NCI-H526 treated with DMSO at 0.1 percent for 48 hours (cell line): ENCODE measurements at places on chromosomes 11 and 22.

GRCh38 chr11:65551572-65552387 is 6.4 kb downstream of the LTBP3 start:
- peak; percentile 58 for DNase-seq

- peak; percentile 34 for DNase-seq
Measured at GRCh38 chr11:32231909-32232493, 141.1 kb downstream of the RCN1 start.

DNA sequence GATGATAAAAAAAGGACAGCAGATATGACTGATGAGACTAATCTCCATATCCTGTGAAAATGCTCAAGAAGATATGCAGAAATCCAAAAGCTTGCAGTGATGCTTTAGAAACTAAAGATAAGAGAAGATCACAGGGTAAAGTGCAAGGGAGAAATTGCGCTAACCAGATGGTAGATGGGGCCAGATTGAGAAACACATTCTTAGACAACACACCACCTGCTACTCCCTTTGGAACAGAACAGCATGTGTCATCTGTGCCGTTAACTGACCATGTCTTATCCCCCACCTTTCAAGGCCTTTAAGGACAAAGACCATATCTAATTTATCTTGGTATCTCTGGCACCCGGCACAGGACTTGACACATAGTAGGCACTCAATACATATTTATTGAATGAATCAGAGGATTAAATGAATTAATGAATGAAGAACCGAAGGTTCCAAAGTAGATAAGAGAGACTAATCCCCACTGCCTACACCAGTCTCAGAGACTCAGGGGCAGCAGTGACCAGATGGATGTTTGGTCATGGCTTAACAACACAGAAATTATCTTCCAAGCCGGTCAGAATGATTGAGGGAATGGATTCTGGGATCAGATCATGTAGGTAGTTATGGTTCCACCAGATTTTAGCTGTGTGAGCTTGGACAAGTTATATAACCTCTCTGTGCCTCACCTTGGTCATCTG is 12.3 kb upstream of the P2RY2 start:
- no peak for DNase-seq

GRCh38 chr22:48372390-48372789 is 1455.3 kb downstream of the BRD1 start:
- DNase-seq = no peak

GRCh38 chr11:72908032-72908676 is 93.9 kb downstream of the ATG16L2 start:
- peak; percentile 37 for DNase-seq

- DNase-seq = no peak
Measured at GRCh38 chr11:78470861-78471442, 53.3 kb upstream of the GAB2 start.

- DNase-seq = no peak
Measured at GRCh38 chr22:23237841-23238240, 57.5 kb downstream of the BCR start.

- DNase-seq = no peak
Measured at GRCh38 chr11:123209591-123209990, 14.5 kb upstream of the CLMP start.

- DNase-seq = no peak
Measured at GRCh38 chr11:1496091-1496760, 9.6 kb upstream of the MOB2 start.

DNA sequence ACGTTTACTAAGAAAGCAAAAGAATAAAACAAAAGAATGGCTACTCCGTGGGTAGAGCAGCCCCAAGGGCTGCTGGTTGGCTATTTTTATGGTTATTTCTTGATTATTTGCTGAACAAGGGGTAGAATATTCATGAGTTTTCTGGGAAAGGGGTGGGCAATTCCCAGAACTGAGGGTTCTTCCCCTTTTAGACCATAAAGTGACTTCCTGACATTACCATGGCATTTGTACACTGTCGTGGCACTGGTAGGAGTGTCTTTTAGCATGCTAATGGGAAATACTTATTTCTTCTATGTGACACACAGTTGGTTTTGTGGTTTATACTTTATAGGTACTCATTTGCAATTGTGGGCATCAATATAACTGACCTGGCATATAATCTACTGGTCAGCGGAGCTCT is 56.3 kb downstream of the SLN start:
- DNase-seq = no peak

GRCh38 chr22:38317995-38318715 is 922 bp upstream of the CSNK1E start:
- DNase-seq = peak; percentile 65

DNA sequence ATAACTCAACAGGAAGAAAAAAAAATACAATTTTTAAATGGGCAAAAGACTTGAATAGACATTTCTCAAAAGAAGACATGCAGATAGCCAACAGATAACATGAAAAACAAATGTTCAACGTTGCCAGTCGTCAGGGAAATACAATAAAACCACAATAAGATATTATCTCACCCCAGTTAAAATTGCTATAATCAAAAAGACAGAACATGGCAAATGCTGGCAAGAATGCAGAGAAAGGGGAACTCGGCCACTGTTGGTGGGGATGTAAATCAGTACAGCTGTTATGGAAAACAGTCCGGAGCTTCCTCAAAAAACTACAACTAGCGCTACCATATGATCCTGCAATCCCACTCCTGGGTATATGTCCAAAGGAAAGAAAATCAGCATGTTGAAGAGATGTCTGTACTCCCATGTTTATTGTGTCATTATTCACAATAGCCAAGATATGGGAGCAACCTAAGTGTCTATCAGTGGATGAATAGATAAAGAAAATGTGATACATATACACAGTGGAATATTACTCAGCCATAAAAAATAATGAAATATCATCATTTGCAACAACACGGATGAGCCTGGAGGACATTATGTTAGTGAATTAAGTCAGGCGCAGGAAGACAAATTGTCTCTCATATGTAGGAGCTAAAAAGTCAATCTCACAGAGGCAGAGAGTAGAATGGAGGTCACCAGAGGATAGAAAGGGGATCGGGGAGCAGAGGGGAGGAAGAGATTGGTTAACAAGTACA is 12.2 kb upstream of the CYTH4 start:
- peak; percentile 20 for DNase-seq

GRCh38 chr11:133945087-133945974 is 11.4 kb downstream of the IGSF9B start:
- no peak for DNase-seq

GRCh38 chr11:7524462-7525235 is 10.8 kb downstream of the PPFIBP2 start:
- peak; percentile 71 for DNase-seq

DNA sequence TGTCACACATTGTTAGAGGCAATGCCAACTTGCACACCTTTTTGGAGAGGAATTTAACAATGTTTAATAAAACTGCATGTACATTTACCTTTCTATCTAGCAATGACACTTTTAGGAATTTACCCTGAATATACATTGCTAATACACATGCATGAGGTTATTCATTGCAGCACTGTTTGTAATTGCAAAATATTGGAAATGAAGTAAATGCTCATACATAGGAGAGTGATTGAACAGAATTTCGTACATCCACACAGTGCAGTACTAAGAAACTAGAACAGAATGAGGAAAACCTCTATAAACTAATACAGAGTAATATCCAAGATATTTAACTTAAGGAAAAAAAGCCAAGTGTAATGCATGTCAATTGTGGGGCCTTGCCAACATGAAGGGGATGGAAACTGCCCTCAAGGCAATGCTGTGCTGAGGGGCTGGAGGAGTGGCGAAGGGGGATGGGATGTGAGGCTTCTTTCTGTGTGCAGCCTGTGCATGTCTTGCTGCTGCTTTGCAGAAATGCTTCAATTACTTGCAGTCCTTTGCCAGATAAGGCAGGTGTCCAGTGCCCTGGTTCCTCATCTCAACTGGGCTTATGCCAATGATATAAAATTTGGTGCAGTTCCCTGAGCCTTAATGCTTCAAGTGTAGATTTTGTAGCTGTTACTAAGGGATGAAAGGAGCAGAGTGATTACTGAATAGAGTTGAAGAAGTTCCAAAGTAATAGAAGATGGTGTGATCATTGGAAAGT is 96.1 kb downstream of the GRIA4 start:
- no peak for DNase-seq

DNA sequence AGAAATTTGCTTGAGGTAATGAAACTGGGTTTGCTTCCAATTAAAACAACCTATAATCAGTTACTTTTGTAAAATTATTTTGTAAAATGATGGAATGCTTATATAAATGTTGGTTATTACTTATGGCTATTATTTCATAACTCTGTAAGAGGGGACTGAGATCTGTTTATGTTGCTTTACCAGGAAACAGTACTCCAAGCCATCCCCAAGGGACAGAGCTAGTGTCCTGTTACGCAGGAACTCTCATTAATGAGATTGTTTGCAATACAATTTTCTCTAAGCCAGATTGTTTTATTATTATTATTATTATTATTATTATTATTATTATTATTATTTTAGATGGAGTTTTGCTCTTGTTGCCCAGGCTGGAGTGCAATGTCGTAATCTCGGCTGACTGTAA is 2.3 kb upstream of the NOX4 start:
- no peak for DNase-seq

GRCh38 chr11:1242289-1242688 is 19.4 kb downstream of the MUC5B start:
- no peak for DNase-seq

DNA sequence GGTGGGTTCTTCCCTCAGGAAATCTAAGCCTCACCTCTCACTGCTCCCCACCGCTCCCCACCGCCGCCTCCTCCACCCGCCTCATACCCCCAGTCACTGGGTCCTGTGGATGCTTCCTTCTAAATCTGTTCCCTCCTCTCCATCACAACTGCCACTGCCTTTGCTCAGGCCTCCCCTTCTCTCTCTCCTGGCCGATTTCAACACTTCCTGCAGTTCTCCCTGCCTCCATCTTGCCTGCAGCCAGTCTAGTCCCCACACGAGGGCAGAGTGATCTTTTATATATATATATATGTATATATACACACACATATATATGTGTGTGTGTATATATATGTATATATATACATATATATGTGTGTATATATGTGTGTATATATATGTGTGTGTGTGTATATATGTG is 27.8 kb downstream of the CREB3L1 start:
- DNase-seq = no peak

DNA sequence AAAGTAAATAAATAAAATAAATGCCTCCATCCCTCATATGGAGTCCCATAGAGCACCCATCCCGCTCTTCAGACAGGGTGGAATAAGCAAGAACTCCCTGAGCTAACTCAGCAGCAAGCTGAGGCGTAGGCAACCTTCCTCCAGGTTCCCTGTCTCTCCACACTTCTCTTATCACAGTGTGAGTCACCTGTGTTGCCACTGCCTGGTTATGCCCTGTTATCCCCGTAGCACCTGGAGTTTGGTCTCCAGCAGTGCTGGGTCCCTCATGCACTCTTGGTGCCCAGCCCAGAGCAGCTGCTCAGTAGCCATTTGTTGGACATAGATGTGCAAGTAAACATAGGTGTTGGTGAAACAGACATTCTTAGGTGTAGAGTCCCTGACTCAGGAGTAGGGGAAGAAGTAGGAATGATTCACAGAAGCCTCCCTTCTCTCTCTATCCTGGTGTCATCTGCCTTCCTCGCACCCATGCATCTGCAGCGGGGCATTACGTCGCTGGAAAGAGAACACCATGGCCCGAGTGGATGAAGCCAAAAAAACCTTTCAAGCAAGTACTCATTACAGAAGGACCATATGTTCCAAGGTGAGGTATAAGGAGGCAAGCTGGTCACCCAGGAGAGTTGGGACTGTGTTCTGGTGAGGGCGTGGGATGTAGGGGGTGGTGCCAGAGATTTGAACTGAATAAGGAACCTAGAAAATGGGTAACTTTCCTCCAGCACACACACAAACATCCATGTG is 56.0 kb downstream of the PISD start:
- no peak for DNase-seq

- no peak for DNase-seq
Measured at GRCh38 chr11:88447281-88447680, 109.7 kb upstream of the CTSC start.
